NCI-H1417 (cell line): ENCODE measurements at places on chromosomes 5 and 9.
A peak's percentile ranks its signal among the peaks of the same experiment; 100 is the strongest.

- DNase-seq = no peak
Observed at GRCh38 chr9:84697509-84698114, 28.1 kb downstream of the NTRK2 start.

DNA sequence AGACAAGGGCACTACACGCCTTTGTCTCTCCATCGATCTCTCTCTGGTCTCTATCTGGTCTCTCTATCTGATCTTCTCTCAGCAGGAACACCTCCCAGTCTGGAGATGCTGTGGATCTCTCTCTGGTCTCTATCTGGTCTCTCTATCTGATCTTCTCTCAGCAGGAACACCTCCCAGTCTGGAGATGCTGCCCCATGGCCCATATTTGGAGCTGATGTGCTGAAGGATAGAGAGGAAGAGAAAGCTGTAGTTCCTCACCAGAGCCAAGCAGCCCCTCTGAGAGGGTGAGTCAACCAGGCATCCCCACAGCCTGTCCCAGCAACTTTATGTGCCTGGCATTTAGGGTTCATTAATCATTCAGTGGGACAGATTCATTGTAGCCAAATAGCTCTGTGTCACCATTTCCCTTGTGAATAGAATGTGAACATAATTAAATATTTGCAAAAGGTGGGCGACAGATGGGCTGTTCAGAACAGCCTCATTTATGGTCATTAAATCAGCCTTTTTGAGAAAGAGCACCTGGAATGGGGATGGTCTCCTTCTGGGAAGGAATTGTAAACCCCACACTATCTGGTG lies 189.3 kb upstream of the MAST4 start:
- peak; percentile 4 for DNase-seq

GRCh38 chr5:3542769-3543168 lies 52.9 kb upstream of the IRX1 start:
- DNase-seq = no peak

DNA sequence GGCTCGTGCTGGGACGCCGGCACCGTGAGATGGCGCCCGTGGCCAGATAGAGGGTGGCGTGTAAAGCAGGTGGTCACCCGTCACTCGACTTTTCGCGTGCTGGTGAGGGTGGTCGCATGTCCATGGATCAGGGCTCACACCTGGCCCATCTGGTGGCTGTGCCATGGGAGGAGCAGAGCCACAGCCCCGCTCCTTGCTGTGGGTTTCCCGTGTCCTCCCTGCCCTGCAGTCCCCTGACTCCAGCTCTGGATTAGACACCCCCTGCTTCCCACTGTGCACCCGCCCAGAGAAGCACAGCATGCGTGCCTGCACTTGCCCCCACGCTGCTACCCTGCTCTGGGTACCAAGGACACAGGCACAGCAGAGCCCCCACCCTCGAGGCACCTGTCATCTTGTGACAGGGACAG lies 1.8 kb upstream of the TMEM250 start:
- no peak for DNase-seq

DNA sequence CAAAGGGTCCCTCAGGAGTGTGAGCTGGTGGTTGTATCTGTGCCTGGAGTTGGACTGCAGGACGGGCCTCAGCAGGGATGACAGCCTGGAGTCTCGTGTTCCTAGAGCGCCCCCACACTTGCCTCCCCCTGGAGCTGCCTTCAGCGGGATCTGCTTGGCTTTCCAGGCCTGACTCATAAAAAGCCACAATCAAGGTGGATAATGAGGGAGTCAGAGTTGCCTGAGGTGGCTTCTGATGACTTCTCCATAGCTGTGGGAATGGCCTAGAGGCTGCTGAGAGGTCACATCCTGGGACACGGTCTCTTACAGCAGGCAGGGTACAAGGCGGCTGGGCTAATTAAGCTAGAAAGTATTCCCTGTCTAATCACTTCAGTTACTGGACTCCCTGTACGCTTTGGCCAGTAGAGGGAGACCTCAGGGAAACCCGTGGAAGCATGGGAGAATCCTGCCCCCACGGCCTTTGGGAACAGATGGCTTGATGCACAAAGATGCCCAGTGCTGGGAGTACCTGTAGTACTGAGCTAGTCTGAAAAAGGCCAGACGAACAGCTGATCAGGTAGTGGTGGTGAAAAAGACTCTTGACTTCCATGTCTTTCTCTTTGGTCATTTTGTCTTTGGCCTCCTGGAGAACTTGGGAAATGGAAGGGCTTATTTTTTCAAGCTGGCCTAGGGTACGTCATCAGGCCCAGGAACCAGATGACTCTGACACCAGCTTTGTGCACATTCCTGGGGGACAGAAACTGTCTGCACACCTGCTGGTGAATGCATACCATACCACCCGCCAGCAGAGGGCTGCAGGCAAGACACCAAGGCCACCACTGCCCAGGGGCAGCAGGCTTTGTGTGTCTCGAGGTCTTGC lies 16.1 kb upstream of the FRRS1L start:
- peak; percentile 29 for DNase-seq

GRCh38 chr9:135887585-135888050 lies 19.7 kb downstream of the CAMSAP1 start:
- no peak for DNase-seq

DNA sequence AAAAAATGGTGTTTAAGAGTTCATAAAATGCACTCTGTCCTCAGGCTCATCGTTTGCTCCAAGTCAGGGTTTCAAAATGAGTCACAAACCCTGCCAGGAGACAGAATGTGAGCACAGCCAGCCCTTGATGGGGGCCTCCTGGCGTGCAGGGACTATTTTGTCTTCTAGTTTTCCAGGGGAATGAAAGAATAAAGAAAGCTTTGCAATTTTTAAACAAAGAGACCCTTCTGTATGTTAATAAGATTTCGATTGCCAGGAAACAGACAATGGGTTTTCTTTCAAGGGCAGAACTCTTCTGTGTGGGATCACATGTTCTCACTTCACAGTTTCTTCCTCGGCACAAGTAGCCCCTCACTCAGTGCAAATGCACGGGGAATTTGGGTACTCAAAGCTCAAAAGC lies 121.4 kb upstream of the C6 start:
- DNase-seq = no peak

- no peak for DNase-seq
Observed at GRCh38 chr9:20552874-20553557, 69.3 kb downstream of the MLLT3 start.

DNA sequence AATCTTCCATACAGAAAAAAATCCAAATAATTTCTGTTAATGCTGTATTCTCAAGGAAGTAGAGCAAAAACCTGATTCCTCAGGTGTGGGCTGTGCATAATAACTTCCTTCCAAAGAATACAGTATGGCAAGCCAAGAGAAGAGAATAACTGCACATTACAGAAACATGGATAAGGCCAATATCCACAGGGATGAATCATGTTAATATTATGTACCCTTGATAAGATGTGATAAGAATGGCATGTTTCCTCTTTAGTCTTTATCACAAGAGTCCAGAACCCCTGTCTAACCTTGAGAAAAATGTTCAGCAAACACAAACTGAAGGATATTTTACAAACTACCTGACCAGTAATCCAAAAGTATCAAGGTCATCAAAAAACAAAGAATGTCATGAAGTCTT lies 795.8 kb downstream of the SEMA5A start:
- DNase-seq = no peak

GRCh38 chr5:40356248-40356647 lies 323.5 kb upstream of the PTGER4 start:
- no peak for DNase-seq

DNA sequence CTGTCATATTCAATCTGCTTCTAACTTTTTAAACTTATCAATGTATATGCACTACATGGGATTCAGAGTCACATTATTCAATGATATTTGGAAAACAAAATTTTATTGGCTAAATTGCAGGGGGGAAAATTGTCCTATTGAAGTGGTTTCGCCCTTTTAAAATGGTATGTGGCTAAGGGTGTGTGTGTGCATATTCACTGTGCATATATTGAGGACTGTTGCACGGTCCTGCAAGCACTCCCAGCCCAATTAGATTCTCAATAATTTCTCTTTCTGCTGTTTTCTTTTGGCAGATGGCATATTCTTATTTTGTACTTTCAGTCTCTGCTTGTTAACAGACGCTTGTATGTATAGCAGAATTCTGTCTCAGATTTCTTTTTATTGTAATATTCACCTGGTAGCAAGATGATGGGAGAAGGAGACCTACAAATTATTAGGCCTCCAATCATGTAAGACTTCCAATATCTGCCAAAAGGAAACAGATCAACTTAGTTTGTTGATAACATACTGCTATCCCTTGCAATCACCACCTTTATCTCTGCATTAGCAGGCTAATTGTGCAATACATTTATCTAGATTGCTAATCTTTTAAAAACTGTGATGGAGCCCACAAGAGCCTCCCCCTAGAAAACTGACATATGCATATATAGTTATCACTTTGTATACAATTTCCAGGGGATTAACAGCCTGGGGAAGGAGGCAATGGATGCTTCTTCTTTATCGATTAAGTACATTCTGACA lies 411.5 kb downstream of the PLK2 start:
- no peak for DNase-seq

GRCh38 chr9:30329431-30329830 lies 2055.0 kb upstream of the ACO1 start:
- DNase-seq = no peak

- DNase-seq = no peak
Observed at GRCh38 chr5:377326-377981, 55.9 kb downstream of the AHRR start.

DNA sequence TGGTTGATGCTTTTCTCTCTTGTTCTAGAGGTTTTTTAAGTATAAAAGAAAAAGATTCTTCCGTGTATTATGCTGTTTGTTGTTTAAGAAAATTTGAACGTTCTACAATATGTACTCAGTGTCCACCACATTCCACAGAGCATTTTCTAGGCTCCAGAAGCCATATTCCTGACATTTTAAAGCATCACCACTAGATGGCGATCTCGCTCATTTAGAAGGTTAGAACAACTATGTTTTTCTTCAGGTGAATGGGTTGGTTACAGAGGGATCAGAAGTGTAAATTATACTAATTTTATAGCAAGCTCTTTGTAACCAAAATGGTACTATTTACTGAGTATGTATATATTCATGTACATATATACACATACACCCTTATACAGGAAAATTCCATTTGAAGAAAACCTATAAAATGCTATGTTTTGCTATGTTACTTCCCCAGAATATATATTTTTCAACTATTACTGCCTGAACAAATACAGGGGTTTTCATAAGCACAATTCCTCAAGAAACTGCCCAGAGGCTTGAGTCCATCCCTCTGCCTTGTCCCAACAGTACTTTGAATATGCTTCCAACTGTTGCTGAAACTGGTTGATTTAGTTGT lies 284.3 kb downstream of the CCDC171 start:
- DNase-seq = peak; percentile 62

DNA sequence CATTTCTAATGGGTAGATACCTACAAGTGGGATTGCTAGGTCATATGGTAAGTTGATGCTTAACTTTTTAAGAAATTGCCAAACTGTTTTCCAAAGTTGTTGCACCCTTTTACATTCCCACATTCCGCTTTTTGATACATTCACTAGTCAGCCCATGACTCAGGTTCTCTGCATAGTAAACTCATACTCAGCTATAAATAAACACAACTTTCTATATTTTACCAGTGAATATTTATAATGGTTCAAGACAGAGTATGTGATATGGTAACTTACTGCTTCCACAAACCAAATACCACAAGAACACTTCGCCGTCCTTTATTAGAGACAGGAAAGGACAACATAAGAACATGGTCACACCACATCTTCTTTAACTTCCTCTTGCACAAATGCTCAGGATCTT lies 54.0 kb downstream of the PLPP1 start:
- no peak for DNase-seq

- no peak for DNase-seq
Observed at GRCh38 chr5:35443803-35444595, 173.7 kb upstream of the SPEF2 start.

DNA sequence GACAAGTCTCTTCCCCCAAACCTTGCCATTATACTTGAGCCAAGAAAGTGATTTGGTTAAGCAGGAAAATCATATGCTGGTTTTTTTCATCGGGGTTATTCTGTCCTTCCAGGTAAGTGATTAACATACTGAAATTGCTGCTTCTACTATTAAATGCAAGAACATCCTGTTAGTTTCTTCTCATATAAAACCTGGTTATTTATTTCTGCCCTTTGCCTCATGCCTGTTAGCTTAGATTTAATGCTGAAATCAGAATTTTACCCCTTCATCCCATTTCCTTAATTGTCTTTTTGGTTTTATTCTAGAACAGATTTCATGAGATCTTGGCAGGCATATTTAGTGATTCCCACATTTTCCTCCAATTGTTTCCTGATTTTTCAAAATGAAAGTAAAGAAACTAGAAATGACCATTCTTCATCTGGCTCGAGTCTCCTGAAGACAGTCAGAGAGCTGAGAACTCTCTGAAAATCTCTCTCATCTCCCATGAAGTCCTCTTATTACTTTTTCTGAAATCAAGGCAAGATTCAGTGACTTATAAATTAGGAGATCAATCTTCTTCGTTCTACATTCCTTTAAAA lies 132.9 kb downstream of the NFIB start:
- no peak for DNase-seq

DNA sequence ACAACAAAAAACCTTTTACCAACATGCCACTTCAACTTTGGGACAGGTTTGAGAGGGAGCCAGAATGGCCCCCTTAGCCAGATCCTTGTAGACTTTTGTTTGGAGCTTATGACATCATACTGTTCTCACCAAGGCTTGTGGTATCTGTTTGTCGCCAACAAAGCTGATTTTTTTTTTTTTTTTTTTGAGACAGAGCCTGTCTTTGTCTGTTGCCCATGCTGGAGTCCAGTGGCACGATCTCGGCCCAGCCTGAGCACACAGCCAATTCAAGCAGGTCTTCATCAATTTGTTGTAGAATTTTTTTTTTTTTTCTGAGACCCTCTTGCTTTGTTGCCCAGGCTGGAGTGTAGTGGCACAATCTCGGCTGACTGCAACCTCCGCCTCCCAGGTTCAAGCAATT lies 26.4 kb upstream of the NTNG2 start:
- DNase-seq = no peak

GRCh38 chr5:89255845-89256463 lies 373.0 kb upstream of the MEF2C start:
- no peak for DNase-seq

GRCh38 chr9:6938873-6939272 lies 181.1 kb downstream of the KDM4C start:
- DNase-seq = no peak

GRCh38 chr5:99058466-99058865 lies 129.7 kb upstream of the CHD1 start:
- DNase-seq = no peak

DNA sequence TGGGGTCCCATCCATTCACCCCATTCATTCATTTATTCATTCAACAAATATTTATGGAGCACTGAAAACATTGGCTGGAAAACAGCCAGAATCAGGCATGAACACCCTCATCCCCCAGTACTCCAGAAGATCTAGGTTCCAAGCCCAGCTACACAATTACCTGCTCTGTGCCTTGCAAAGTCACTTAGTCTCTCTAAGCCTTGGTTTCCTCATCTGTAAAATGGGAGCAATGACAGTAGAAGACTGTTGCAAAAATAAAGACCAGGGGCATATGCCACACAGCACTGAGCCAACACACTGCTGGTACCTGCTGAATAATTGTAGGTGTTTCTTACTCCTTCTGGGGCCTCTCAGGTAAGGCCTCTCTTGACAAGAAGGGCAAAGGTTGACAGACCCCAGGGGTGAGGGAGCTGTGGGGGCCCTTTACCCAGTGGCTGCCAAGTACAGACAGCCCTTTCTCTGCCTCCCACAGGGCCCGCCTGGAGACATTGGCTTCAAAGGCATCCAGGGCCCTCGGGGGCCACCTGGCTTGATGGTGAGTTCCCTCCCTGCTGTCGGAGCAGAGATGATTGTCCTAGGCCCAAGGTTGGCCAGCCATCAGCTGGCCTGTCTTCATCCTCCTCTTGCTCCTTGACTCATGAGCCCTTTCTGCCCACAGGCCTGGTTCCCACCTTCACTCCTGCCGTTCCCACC lies 22.6 kb upstream of the ORM1 start:
- DNase-seq = no peak
